Activated CD8-positive, alpha-beta memory T cell treated with anti-CD3 and anti-CD28 coated beads, Interleukin-2, amount 10 ng/mL, durations not matched to agents 7 days and 5 days (primary cell): ENCODE measurements at places on chromosomes 3 and 15. TPM values are rescaled to one million over a fixed set of nuclear protein-coding genes. Genes with fewer than 3 reads are reported as not detected.

BMF gene
- 3.6 TPM for total RNA-seq

GRCh38 chr3:21054064-21054463 is 696.9 kb downstream of the ZNF385D start:
- no peak overlapping the region for H3K27ac ChIP-seq
- DNase-seq: no peak
- H3K36me3 ChIP-seq: no peaks in the 10 kb centered on the region

DNA sequence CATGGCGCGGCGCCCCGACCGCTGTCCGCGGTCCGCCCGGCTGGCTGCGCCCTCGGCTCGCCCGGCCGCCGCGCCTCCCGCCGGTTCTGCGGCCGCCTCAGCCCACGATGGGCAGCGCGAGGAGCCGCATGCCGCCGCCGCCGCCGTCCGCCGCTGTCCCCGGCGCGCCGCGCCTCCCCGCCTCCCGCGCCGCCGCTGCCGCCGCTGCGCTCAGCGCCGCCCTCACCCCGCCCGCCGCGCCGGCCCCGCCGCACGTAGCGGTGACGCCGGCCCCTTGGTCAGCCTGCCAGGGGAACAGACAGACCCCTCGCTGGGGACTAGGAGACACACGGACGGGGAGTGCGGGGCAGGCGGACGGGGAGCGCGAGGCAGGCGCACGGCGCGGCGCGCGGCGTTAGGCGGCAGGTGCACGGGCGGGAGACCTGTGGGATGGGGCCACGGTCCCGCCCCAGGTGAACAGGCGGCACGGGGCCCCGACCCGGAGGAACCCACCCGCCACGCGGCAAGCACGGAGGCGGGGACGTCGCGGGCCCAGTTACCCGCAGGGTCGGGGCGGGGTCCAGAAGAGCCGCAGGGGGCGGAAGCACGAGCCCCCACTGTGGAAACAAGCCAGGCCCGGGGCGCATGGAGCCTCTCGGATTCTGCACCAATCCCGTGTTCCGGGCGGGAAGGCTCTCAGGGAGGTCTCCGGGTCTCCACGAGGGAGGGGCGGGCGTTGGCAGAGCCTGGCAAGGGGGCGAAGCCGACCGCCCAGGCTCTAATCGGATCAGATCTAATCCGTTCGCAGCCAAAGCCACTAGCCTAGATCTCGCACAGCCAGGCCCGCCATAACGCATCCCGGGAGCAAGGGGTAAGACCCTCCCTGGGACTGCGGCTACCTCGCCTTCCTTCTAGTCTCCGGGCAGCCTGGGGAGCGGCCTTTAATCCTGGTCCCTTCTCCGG is at the start of gene CSPG5:
Gene CSPG5, minus strand, starts transcription at position 175 of the 942 bp plus-strand sequence. Its CDS starts 172 bp downstream, at position 3.
- no peaks in the 10 kb centered on the region for H3K4me1 ChIP-seq
- H3K27ac ChIP-seq: no peak within 1 kb of the TSS
- peaks cover 40% of the 10 kb centered on the region for H3K27me3 ChIP-seq
- H3K36me3 ChIP-seq: no peaks in the 10 kb centered on the region

GRCh38 chr15:27884726-27885125 is 214.4 kb downstream of the OCA2 start:
- no peaks in the 10 kb centered on the region for H3K27me3 ChIP-seq
- DNase-seq: no peak
- H3K4me3 ChIP-seq: no peak overlapping the region

VEPH1 gene
- not detected for total RNA-seq
